ENCODE measurements at places on chromosomes 4 and X. TPM values are rescaled to one million over a fixed set of nuclear protein-coding genes. Genes with fewer than 3 reads are reported as not detected.

Gene NRK
- 0.99 TPM for polyA plus RNA-seq

Gene GPC4
- 46.8 TPM for polyA plus RNA-seq

Gene SYTL5
- polyA plus RNA-seq = 0.15 TPM

Gene NAAA
- polyA plus RNA-seq = 15.0 TPM

Gene SOX3
- 19.2 TPM for polyA plus RNA-seq

Gene CXCL10
- not detected for polyA plus RNA-seq

Gene GPRIN3
- 0.16 TPM for polyA plus RNA-seq

Gene BRS3
- not detected for polyA plus RNA-seq

Gene XAGE1A
- polyA plus RNA-seq = not detected

Gene ANXA3
- polyA plus RNA-seq = 6.6 TPM

Gene IL2RG
- polyA plus RNA-seq = not detected

Gene DGAT2L6
- not detected for polyA plus RNA-seq

Gene HMGN5
- polyA plus RNA-seq = 3.3 TPM

Gene WDR19
- 23.3 TPM for polyA plus RNA-seq

Gene SASH3
- not detected for polyA plus RNA-seq

Gene PAGE5
- not detected for polyA plus RNA-seq

Gene MAGEA10
- not detected for polyA plus RNA-seq
